ENCODE measurements at places on chromosomes 7 and 10. TPM values are rescaled to one million over a fixed set of nuclear protein-coding genes. Genes with fewer than 3 reads are reported as not detected.

The NANOS1 gene
- total RNA-seq, result 0.82 TPM

The NRP1 gene
- 167 TPM for total RNA-seq

The PDLIM1 gene
- total RNA-seq, result 59.9 TPM

The CLEC5A gene
- not detected for total RNA-seq

The ITGB8 gene
- 13.9 TPM for total RNA-seq

The AHR gene
- total RNA-seq, result 51.8 TPM

Data from glomerular endothelial cell (primary cell).